ENCODE measurements at places on chromosomes 1 and 21.
A peak's percentile ranks its signal among the peaks of the same experiment; 100 is the strongest.

GRCh38 chr1:59703226-59703917 lies 111.4 kb upstream of the HOOK1 start:
- DNase-seq: peak; percentile 41

DNA sequence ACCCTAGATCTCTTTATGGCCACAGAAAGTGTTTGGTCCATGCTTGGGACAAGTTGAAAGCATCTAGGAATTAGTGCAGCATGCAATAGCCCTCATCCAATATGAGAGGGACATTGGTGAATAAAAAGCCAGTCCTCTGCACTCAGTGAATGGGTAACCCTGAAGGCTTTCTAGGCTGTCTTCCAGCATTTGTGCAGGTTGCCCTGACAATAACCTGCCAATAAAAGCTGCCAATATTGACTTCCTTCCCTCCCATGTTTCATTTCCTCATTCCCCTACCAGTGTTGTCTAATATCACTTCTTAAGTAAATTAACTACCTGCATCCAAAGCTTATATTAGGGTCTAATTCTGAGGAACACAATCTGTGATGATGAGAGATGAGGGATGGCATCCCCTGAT lies 563.6 kb upstream of the NEGR1 start:
- no peak for DNase-seq

- no peak for DNase-seq
These were observed 1.6 kb upstream of the IFNGR2 start for GRCh38 chr21:33401630-33401992.

GRCh38 chr1:119962296-119962968 lies 66.1 kb upstream of the ADAM30 start:
- DNase-seq: no peak

- DNase-seq: no peak
These were observed 58.4 kb downstream of the SYF2 start for GRCh38 chr1:25173809-25174340.

GRCh38 chr1:191839891-191840290 lies 318.4 kb upstream of the RGS18 start:
- DNase-seq: no peak

GRCh38 chr1:203089001-203089650 lies 3.3 kb upstream of the MYOG start:
- no peak for DNase-seq

- no peak for DNase-seq
These were observed 24.2 kb upstream of the FHAD1 start for GRCh38 chr1:15222653-15223303.

- DNase-seq: no peak
These were observed 23.6 kb upstream of the TTLL10 start for GRCh38 chr1:1150100-1150499.

Data from brain pericyte (primary cell).